ENCODE measurements at places on chromosomes 1 and 21.

- no peak for DNase-seq
These were observed 15.7 kb downstream of the MAP3K21 start for GRCh38 chr1:233343262-233343661.

DNA sequence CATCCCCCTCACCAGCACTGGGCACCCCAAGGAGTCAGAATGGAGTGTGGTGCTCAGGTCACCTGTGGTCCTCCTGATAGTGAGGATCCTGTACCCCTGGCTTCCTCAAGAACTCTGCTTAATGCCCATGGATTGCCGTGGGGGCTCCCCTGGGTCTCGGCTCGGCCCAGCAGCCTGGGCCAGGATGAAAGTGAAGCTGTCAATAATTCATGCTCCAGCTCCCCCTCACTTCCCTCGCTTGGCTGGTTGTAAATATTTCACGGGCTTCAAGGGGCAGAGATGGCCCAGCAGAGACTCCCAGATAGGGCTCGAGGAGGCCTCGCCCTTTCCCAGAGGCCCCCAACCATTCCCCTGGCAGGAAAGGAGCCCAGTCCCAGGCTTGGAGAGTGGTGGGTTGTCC is 42.6 kb upstream of the KCNA10 start:
- DNase-seq: no peak

DNA sequence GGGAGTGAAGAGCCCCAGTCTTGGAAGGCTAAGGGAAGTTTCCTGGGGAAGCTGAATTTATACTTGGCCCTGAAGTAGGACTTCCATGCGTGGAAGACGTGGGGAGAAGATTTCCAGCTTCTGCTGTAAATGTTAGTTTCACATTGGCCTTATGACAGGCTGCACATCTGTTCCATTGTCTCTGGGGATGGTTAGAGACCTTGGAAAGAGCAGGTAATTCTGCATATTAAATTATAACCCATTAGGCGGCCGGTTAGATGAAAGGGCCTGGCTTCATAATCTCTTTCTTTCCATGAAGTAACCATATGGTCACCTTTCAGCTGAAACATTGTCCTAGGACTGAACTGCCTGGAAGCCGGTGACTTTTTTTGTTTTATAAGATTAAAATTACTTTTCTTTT is 37.5 kb downstream of the DPT start:
- no peak for DNase-seq

- no peak for DNase-seq
These were observed 2.8 kb downstream of the DHCR24 start for GRCh38 chr1:54884135-54884586.

- no peak for DNase-seq
These were observed 99.5 kb downstream of the CASZ1 start for GRCh38 chr1:10696977-10697376.

DNA sequence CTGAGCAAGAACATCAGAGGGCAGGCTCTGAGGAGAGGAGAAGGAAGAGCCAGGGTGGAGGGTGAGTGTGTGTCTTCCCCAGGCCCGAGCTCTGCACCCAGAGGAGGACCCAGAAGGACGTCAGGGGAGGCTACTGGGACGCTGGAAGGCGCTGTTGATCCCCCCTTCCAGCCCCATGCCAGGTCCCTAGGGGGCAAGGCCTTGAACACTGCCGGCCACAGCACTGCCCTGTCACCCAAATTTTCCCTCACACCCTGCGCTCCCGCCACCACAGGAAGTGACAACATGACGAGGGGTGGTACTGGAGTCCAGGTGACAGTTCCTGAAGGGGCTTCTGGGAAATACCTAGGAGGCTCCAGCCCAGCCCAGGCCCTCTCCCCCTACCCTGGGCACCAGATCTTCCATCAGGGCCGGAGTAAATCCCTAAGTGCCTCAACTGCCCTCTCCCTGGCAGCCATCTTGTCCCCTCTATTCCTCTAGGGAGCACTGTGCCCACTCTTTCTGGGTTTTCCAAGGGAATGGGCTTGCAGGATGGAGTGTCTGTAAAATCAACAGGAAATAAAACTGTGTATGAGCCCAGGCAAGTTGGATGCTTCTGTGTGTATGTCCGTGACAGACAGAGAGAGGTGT is 17.1 kb downstream of the BCAN start:
- no peak for DNase-seq

DNA sequence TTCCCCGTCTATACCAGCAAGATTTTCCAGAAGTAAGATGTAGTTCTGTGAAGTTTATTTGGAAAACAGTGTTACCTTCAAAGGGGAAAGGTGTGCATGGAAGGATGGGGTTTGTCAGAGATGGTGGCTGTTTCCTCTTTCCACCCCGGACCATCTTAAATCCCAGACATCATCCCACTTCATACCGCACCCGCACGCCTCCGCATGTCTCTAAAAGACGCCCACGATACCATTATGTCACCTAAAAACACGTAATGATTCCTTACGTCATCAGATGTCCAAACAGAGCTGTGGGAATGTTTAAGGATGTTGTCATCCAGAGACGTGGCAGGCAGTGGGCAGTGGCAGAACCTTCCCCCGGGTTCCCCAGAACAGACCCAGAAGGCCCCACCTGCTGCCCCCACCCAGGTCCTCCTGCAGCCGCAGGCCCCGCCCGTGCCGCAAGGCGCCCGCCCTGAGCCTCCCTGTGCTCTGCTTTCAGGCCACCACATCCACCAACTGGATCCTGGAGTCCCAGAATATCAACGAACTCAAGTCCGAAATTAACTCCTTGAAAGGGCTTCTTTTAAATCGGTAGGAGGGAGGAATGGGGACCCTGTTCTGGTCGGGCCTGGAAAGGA is 152.2 kb downstream of the PEX14 start:
- no peak for DNase-seq

DNA sequence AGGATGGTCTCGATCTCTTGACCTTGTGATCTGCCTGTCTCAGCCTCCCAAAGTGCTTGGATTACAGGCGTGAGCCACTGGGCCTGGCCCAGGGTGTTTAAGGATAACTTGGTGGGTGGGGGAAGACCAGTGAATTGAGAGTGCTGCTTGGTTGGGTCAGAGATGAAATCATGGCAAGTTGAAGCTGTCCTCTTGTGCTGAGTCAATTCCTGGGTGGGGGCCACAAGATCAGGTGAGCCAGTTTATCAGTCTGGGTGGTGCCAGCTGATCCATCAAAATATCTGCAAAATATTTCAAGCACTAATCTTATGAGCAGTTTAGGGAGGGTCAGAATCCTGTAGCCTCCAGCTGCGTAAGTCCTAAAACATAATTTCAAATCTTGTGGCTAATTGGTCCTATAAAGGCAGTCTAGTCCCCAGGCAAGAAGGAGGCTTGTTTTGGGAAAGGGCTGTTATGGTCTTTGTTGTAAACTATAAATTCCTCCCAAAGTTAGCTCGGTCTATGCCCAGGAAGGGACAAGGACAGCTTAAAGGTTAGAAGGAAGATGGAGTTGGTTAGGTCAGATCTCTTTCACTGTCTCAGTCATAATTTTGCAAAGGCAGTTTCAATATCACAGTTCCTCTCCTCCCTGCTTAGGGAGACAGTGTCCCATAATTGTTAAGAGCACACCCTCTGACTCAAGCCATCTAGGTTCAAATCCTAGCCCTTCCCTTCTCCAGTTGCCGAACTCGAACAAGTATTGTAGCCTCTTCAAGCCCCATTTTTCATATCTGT is 66.8 kb upstream of the BACH1 start:
- no peak for DNase-seq
